ENCODE measurements at places on chromosomes 3 and 15.

GRCh38 chr3:116808725-116809124, 99.1 kb downstream of the TUSC7 start:
- no peak for DNase-seq

GRCh38 chr3:193129607-193130006, 111.4 kb upstream of the PLAAT1 start:
- no peak for DNase-seq

- DNase-seq = no peak
Measured at GRCh38 chr3:197598404-197598980, 42.7 kb upstream of the BDH1 start.

GRCh38 chr3:188558343-188559071, 404.6 kb downstream of the LPP start:
- DNase-seq = no peak

GRCh38 chr3:16309558-16309957, 44.5 kb downstream of the OXNAD1 start:
- DNase-seq = peak; percentile 53

DNA sequence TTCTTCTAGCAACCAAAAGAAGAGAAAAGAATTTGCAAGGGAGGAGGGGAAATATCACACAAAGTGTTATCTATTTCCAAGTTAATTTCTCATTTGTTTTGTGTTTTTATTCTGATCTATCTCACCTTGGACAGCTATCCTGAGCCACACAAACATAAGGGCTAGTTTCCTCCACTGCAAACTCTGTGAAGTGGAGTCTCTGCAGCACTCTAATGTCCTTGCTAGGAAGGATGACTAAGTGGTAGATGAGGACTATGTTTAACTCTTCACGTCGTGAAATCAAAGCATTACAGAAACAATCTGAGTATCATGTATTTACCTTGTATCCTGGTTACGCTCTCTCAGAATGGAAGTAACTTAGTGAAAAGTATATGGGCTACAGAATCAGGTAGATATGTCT, 33.9 kb upstream of the CHRM5 start:
- no peak for DNase-seq

DNA sequence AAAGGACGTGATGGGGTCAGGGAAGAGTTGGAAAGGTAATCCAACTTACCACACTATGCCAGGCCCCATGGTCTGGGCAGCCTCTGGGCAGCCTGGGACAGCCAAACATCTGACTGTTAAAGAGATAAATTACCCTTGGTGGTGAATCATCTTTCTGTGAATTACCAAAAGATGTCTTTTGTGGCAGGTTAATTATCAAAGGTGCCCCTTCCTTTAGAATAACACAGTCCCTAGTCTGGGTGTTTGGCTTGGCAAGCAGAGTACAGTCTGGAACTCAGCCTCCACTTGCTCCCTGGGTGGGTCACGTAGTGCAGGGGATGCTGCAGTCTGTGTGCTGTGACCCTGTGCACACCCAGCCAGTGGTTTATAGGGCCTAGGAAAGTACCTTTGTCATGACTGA, 113.1 kb downstream of the ZNF621 start:
- DNase-seq = no peak

DNA sequence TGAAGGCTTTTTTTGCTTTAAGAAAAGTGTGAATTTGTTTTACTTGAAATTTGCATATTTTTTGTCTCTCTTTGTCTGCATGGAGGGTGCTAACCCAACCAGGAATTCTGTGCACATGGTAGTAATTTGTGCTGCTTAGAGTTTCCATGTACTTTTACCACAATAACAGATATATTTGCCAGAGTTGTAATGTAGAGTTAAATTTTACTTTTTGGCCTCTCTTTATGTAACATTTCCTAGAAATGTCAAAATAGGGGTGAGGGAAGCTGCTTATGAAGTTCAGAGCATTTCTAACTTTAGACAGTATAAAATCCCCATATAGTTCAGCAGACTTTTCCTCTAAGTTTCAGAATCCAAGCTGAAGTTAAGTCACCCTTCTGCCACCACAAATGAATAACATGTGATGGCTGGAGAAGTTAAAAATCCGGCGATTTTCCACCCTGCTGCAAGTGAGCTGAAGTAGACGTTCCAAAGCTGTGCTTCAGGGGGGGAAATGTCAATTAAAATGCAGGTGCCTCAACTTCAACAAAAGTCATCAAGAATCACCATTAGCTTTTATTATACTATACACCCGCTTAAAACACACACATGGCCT, 385.7 kb upstream of the NR2F2 start:
- no peak for DNase-seq

- DNase-seq = no peak
Measured at GRCh38 chr3:185837414-185837813, 12.6 kb upstream of the IGF2BP2 start.

DNA sequence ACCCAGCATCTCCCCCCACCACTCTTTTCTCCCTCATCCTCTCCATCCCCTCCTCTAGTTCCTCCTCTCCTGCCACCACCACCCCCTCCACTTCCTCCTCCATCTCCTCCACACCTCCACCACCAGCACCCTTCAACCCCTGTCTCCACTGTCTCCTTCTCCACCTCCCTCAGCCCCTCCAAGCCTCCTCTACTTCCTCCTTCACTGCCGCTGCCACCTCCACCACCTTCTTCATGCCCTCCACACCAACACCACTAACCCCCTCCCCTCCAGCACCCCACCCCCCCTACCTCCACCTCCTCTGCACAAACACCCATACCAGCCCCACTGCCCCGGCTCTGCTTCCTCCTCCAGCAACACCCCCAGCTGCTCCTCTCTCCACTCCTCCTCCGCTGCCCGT, 88.0 kb downstream of the HES1 start:
- DNase-seq = no peak

DNA sequence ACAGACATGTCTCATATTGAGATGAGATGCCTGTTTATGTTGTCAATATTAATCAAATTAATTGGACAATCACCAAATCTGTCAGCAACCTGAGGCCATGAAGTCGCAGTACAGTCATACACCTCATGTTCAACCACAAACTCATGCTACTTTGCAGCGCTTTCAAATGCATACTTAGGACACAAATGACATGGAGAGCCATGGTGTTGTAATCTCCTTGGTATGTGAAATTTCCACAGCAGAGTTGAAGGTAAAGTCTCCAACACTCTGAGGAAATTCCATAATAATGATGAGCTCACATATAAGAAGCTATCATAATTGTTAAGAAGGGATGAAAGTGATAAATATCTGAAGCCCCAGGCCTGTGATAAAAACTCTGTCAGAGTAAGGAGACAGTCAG, 873.9 kb downstream of the MCTP2 start:
- DNase-seq = no peak

DNA sequence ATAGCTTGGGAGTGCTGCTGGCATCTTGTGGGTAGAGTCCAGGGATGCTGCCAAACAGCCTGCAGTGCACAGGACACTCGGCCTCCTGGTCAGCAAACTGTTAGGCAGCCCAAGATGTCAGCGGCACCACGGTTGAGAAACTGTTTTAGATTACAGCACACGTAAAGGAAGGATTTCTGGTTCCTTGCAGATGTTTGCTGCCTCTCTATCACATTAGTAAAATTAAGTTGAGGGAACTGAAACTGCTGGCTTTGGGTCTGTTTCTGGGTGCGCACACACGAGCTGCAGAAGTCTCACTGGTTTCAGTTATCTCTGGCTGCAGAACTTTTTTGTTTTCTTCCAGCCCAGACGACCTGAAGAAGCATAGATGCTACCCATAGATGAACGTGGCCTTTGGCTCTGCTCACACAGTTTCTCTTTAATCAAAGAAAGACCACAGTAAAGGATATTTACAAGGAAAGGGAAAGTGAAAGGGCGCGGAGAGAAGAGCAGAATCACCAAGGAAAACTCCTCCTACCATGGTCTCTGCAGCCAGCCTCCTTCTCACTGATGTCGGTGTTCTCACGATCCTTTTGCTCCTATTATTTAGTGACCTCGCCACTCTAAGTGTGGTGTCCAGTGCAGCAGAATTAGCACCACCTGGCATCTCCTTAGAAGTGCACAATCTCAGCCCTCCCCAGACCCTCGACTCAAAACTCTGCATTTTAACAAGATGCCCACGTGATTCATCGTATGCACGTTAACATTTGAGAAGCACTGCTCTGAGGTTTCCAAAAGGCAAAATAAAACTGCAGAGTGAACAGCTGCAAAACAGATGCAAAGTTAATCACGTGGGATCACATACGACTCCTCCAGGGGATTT, 50.6 kb upstream of the AKAP13 start:
- peak; percentile 39 for DNase-seq

DNA sequence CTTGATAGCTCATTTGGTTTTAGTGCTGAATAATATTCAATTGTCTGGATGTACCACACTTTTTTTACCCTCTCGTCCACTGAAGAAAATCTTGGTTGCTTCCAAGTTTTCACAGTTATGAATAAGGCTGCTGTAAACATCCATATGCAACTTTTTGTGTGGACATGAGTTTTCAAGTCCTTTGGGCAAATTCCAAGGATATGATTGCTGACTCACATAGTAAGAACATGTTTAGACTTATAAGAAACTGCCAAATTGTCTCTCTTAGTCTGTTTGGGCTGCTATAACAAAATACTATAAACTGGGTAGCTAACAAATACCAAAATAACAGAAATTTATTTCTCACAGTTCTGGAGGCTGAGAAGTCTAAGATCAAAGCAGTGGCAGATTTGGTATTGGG, 59.5 kb upstream of the TNFSF10 start:
- no peak for DNase-seq

GRCh38 chr15:43242616-43243015, 21.8 kb upstream of the EPB42 start:
- no peak for DNase-seq

DNA sequence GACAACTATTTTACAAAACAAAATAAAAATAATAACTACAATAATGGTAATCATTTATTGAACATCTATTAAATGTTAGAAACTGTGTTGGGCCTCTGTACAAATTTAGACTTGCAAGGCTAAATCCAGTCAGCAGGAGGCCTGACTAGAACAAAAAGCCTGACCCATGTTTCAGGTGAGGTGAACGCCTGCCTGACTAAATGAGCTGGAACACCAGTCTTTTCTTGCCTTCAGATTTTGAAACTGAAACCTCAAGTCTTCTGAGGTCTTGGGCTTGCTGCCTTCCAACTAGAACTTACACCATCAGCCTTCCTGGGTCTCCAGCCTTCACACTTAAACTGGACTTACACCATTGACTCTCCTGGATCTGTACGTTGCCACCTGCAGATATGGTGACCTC, 706.9 kb downstream of the TBL1XR1 start:
- no peak for DNase-seq

GRCh38 chr15:69744391-69745162, 292.0 kb downstream of the RPLP1 start:
- DNase-seq = no peak

DNA sequence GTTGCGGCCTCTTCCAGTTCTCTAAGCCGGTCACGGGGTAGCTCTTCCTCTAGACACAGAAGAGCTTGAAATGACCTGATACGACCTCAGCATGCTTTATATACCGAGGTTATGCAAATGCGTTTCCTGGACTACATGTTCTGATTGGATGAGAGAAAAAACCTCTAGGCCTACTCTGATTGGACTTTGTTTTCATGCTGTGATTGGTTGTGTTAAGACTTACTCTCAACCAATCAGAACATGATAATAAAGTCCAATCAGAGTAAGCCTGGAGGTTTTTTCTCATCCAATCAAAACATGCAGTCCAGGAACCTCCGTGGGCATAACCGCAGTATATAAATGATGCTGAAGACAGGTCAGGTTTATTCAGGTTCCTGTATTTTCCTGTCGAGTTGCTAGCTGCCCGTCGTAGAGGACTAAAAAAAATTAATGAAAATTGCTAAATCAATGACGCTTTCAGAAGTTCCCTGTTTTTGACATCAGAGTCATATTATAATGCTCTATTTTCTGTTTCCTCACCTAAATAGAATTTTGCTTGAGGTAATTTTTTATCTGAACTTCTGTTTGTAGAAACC, 177.4 kb downstream of the POTEB3 start:
- DNase-seq = no peak

DNA sequence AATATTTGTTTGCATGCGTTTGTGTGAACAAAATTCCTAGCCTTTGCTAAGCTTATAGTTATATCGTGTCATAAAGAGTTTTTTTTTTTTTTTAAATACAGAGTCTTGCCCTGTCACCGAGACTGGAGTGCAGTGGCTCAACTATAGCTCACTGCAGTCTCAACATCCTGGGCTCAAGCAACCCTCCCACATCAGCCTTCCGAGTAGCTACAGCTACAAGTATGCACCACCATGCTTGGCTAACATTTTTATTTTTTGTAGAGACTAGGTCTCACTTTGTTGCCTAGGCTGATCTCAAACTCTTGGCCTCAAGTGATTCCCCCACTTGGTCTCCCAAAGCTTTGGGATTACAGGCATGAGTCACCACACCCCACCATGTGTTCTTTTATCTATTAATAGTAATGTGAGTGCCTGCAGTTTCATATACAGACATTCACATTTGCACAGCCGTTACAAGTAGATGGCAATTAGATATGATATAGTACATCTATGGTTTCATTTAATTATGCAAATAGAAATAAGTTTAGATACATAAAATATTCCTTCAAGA, 848.6 kb downstream of the PDCD6IP start:
- no peak for DNase-seq

GRCh38 chr3:8282541-8283165, 219.0 kb upstream of the LMCD1 start:
- DNase-seq = no peak

GRCh38 chr3:114887806-114888205, 259.3 kb downstream of the ZBTB20 start:
- no peak for DNase-seq

- DNase-seq = no peak
Measured at GRCh38 chr3:31853580-31853979, 127.5 kb downstream of the OSBPL10 start.

DNA sequence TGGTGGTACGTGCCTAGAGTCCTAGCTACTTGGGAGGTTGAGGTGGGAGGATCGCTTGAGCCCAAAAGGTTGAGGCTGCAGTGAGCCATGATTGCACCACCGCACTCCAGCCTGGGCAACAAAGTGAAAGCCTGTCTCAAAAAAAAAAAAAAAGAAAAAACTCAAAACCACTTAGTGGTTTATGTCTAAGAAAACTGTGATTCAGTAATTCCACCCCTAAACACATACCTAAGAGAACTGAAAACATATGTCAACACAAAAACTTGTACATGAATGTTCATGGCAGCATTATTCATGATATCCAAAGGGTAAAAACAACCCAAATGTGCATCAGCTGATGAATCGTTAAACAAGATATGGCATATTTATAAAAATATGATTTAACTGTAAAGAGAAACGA, 14.3 kb downstream of the SPG21 start:
- DNase-seq = no peak
